Ammon's horn (tissue), 1 donor: ENCODE measurements at places on chromosomes 7 and 10.

GRCh38 chr7:114722562-114722961 is 199.3 kb upstream of the MDFIC start:
- no peak for DNase-seq

DNA sequence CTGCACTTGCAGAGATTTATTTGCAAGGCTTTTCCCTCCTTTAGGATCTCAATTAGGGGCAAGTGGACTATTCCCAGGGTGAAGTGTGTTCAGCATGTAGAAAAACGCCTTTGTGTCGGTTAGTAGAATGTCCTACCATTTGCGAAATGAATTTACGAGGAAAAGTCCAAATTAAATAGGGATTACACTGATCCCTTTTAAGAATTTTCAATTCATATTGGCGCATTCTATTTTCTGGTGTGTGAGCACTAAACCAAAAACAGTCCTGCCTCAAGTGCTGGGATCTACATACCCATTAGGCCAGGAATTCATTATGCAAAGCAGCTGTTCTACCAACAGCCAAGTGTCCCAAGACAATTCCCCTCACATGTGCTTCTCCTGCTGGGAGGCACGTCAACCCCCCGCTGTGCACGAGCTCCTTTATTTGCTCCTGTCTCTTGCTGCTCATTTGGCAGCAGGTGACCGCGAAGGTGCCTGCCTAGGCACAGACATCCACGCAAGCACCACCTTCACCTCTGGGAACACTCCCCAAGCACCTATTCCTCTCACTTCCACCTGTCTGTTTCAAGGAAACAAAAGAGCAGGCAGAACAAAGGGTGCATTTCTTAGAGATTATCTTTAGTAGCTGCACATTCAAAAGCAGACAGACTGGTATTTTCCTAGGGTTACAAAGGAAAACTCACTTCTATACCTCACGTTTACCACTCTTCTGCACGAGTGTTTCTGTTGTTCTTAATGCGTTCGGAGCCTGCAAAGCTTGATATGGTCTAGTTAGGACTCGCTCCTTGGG is 134.6 kb upstream of the FGFR2 start:
- no peak for DNase-seq

- DNase-seq = peak; percentile 7
Observed at GRCh38 chr7:39609113-39609934, 14.0 kb upstream of the RALA start.

DNA sequence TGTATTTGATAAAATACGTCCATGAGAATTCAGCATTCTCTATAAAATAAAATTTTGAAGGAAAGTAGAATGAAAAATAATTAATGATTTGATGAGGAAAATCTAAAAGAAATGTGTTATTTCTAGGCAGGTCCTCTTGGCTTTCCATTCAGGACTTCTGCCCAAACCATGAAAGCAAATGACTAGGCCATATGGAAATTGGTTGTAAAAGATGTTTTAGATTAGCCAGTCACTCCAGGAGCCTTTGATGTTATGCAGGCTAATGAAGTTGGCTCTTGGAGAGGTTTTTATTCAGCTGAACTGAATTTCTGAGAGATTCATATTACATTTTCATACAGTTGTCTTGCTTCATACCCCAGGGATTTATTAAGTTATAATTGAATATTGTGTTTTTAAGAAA is 452.8 kb downstream of the SDK1 start:
- no peak for DNase-seq

- DNase-seq = no peak
Observed at GRCh38 chr7:41999736-42000283, 237.2 kb downstream of the GLI3 start.

- no peak for DNase-seq
Observed at GRCh38 chr7:4123823-4124222, 558.3 kb upstream of the FOXK1 start.

DNA sequence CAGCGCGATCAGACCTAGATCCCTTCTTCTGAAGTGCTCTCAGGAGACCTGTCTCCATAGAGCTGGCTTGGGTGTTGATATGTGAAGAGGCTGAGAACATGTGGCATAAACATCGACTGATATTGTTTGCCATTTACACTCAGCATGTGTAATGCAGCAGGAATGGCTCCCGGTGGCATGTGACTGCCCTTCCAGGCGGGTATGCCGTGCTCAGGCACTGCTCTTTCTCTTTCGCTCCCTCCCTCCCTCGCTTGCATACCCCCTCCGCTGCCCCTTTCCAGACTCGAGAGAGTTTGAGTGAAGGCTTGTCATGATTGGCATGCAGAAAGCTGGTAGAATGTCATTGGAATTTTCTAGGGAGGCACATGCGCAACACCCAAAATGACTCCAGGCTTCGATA is 107.3 kb upstream of the PDCD4 start:
- DNase-seq = no peak

DNA sequence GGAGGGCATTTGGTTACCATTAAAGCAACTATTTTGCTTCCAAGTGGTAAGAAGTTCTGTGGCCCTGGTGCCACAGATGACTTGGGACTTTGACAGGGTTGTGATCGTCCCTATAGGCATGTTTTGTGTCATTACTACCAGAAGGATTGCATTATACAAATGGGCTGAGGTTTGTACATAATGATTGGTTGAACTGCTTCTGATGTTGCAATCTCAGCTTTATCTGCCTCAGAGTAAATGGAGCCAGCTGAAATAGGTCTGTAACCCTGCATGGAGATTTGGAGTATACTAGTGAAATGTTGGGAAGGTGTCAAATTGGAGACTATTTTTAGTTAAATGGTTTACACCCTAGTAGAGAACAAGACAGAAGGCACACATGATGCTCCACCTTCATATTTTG is 46.1 kb upstream of the SEPTIN7 start:
- no peak for DNase-seq

GRCh38 chr10:92420546-92421275 is 129.7 kb downstream of the MARCHF5 start:
- no peak for DNase-seq

DNA sequence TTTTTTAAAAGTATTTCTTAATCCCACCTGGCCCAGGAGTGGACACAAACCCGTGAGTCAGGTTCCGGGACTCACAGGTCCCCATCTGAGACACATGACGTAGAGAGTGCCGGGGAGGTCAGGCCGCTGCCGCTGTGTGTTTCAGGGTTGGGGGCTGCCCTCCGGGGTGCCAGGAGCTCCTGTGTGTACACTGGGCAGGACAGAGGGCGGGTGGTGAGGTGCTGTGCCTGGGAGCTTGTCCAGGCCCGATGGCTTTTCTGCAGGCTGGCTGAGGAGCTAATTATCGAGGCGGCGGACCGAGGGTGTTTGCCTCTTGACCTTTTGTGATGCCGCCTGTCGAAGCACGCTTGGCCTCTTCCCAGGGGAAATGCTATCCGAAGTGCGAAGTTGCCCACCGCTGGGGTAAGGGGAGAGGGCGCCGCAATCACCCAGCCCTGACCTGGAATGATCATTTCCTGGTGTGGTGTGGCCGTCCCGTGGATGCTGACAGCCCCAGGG is 42.1 kb downstream of the FOXL3 start:
- no peak for DNase-seq

DNA sequence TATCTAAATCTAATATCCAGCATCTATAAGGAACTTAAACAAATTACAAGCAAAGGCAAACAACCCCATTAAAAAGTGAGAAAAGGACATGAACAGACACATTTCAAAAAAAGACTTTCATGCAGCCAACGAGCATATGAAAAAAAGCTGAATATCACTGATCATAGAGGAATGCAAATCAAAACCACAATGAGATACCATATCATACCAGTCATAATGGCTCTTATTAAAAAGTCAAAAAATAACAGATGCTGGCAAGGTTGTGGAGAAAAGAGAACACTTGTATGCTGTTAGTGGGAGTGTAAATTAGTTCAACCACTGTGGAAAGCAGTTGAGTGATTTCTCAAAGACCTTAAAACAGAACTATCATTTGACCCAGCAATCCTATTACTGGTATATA is 334.4 kb upstream of the CACNA2D1 start:
- DNase-seq = no peak

GRCh38 chr10:27804136-27804535 is 58.5 kb upstream of the MKX start:
- no peak for DNase-seq

GRCh38 chr7:16271990-16272665 is 149.2 kb downstream of the CRPPA start:
- DNase-seq = peak; percentile 21
